ENCODE measurements at places on chromosomes 2 and 18.

- DNase-seq: no peak
- no peak overlapping the region for H3K27ac ChIP-seq
- H3K4me3 ChIP-seq: no peak overlapping the region
- no peaks in the 10 kb centered on the region for H3K36me3 ChIP-seq
- H3K4me1 ChIP-seq: no peaks in the 10 kb centered on the region
- H3K27me3 ChIP-seq: no peaks in the 10 kb centered on the region
Observed at GRCh38 chr2:175462246-175462645, 280.7 kb upstream of the ATP5MC3 start.

DNA sequence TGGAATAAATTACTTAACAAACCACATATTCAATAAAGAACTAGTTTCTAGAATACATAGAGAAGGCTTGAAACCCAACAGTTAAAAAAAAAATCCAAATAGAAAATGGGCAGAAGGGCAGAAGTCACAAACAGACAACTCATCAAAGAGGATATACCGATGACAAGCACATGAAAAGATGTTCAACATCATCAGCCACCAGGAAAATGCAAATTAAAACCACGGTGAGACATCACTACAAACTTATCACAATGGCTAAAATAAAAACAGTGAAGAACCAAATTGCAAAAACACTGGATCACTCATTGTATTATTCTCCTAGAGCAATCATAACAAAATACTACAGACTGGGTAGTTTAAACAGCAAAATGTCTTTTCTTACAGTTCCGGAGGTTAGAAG is 14.5 kb downstream of the SESTD1 start:
- no peak overlapping the region for H3K27ac ChIP-seq
- DNase-seq: no peak
- no peaks in the 10 kb centered on the region for H3K4me1 ChIP-seq
- no peaks in the 10 kb centered on the region for H3K36me3 ChIP-seq

DNA sequence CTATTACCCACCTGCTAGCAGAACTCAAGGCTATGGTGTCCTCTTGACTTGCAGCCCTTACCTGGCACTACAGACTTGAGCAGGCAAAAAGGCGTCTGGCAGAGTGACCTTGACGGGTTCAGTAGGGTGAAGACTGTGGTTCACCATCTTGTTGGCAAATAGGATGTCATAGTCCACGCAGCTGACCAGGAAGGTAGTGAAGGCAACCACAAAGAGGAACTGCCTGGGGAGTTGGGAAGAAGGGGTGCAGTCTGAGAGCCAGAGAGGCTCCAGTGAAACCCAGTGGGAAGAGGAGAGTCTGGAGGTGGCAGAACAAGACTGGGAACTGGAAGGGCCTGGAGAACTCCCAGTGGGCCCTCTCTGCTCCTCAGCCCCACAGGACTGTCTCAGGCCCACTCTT is 4.1 kb downstream of the ATG9A start:
- H3K27ac ChIP-seq: no peak overlapping the region
- no peak overlapping the region for H3K4me3 ChIP-seq
- H3K4me1 ChIP-seq: peaks cover 23% of the 10 kb centered on the region
- DNase-seq: no peak
- H3K27me3 ChIP-seq: no peaks in the 10 kb centered on the region

DNA sequence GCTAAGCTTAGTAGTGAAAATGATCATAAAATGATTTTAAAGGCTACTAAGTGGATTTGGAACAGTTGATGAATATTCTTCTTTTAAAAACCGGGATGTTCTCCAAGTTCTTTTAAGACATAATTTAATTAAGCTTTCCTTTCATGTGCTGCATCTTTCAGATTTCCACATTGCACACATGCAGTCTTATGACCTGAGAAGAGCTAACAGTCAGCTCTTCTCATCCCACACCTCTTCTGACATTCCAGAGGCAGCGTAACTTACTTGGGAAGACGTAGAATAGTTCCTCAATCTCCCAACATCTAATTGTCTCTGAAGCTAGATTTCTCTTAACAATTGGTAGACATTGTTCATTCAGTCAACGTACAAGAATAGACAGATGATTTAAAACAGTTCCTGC is 181.8 kb downstream of the SP3 start:
- H3K27me3 ChIP-seq: peaks cover 2% of the 10 kb centered on the region
- H3K4me3 ChIP-seq: no peak overlapping the region
- no peaks in the 10 kb centered on the region for H3K4me1 ChIP-seq
- no peaks in the 10 kb centered on the region for H3K36me3 ChIP-seq
- DNase-seq: no peak

DNA sequence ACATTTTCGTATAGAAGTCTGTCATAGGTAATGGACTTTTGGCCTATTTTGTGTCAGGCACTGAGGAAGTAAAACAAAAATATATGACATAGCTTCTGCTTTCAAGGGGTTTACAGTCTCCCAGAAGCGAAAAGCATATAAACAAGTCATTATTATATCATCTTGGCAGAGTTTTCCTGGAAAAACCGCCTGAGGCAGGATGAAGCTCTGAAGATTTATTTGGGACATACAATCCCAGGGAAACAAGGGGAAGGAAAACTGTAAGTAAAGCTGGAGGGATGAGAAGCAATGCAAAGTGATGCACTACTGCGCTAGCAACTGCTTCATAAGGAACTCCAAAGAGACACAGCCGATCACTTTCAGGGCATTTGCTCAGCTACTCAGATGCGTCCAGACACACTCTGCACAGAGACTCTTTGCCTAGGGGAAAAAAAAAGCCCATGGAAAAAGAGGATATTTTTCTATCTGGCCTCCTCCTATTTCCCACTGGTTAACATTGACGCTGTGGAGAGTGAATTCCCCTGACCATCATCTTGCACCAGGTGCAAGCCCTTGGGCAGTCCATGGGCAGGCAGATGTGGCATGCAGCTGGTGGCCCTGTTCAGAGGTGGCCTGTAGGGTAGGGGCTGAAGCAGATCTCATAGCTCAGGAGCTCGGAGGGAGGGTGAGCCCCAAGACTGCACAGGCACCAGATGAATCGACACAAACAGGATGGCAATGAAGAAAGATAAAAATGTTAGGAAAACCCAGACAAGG is 158.1 kb downstream of the METTL4 start:
- no peaks in the 10 kb centered on the region for H3K4me1 ChIP-seq
- H3K27me3 ChIP-seq: no peaks in the 10 kb centered on the region
- H3K27ac ChIP-seq: no peak overlapping the region
- DNase-seq: no peak

DNA sequence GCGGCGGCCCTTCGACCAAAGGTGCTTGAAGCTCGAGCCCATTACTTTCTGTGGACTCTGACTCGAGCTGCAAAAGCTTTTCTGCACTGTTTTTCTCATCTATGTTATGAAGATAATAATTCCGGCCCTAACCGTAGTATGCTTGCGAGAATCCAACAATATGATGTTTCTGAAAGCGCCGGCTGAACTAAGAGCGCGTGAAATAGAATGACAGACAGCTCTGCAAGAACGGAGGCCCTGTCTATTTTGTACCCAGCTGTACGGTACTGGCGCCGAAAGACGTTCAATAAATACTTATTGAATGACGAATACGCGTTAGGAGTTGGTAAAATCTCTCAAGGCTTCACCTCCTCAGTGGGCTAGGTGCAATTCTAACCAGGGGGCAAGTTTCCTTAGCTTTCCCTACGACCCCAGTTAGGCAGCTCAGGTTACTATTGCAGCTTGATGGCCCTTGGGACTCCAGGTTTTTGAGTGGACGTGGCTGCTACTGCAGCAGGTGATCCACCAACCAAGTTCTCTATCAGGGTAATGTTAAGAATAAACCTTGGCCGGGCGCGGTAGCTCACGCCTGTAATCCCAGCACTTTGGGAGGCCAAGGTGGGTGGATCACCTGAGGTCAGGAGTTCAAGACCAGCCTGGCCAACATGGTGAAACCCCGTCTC is 570 bp downstream of the SCRN3 start:
- peak overlapping the region; percentile 87 for H3K27ac ChIP-seq
- peaks cover 3% of the 10 kb centered on the region for H3K36me3 ChIP-seq
- peak overlapping the region; percentile 78 for H3K4me3 ChIP-seq
- no peaks in the 10 kb centered on the region for H3K27me3 ChIP-seq

All from suprapubic skin (tissue), 4 donors.